ENCODE measurements at places on chromosomes 6 and 20.
A peak's percentile ranks its signal among the peaks of the same experiment; 100 is the strongest.

- DNase-seq: no peak
Observed at GRCh38 chr20:63354636-63355350, 6.4 kb downstream of the CHRNA4 start.

DNA sequence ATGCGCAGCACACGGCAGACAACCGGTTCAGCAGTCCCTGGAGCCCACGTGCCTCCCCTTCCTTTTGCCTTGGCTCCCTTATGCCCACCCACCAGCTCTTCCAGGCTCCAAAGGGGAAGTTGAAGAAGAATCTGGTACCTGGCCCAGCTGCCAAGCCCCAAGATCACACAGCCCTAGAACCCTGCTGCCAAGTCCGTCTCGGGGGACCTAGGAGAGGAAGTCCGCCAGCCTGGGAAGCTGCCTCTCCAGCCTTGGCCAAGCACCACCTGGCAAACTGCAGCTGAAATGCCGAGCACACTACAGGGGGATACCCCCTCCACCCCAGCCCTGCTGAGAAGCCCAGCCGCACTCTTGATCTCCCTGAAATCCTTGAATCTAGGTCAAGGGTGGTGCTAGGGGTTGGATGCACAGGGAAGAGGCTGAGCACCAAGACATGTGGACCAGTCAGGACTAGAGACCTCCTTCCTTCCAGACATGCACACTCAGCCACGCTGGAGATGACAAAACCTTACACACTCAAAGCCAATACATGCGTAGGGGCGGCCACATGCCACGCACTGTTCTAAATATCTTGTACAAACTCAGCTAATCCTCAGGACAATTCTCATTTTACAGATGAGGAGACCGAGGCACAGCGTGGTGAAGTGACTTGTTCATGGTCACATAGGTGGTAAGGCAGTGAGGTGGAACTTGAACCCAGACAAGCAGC lies 124.1 kb downstream of the PREX1 start:
- DNase-seq: peak; percentile 68

- DNase-seq: no peak
Observed at GRCh38 chr6:47071681-47072080, 29.5 kb upstream of the ADGRF1 start.

DNA sequence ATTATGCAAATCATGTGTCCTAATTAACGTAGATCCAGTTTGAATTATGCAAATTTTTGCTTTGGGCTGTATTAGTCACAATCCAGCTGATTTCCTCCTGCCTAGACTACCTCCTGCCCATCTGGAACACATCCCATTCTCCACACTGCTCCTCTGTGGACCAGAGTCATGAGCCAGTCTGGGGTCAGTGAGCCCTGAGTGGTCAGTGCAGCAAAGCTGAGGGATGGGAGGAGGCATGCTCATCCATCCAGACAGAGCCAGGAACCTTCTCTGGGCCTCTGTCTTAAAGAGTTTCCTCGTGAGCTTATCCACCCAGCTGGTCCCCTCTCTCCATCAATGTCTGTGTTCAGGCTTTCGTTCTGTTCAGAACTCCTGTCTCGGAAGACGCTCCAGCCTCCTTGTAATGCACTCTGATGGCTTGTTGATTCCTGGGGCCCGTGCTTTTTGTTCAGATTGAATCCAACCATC lies 747.8 kb downstream of the PTPRT start:
- no peak for DNase-seq

DNA sequence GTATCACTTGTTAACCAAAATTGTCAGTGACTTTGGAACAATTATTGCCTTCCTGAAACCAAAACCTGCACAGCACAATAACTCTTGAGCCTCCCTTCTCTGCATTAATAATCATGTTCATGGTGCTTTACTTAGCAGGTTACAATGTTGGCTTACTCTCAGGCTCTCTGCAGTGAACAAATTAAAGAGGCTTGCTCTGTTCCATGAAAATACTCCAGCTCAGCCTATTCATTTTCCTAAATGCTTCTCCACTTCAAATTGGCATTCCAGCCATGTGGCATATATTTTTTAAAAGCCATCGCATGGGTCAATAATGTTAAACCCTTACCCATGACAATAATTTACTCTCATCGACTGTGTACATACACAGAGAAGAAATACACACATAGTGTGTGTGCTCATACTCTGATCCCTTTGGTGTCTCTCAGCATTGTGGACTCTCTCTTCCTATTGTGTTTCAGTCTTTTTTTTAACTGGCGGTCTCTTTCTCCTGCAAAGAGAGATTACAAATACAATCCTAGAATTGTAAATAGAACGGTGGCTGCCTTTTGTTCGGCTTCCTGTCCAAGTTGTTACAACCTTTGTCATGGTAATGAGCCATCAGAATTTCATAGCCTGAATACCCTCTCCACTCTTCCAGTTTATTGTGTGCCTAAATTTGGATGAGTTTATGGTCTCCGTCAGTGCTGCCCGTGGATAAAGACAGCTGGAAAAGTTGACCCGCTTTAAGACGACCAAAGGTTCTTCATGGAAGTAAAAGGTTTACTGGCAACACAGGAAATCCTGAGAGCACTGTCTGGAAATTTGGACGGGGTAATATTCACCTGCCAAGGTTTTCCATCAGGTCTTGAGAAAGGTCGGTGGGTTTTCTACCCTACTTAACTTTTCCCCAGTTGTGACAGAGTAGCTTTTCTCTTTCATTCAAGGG lies 263.6 kb downstream of the CD83 start:
- DNase-seq: no peak

DNA sequence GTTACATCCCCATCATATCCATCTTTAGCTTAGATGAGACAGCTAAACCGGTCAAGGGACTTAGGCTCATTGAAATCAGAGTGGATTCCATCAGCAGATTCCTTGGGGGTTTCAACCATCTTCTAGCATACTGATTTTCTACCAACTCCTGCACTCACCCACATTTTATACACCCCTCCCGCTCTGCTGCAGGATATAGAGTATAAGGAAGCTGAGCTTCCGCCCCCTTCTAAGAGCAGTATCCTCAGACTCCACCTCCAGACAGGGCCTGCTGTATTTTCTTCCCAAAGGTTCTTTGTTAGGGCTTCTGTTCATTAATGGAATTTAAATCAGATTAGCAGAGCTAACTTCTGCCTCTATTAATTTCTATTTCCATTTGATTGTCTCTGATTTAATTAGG lies 9.9 kb upstream of the NHLRC1 start:
- no peak for DNase-seq

GRCh38 chr20:63475209-63475608 lies 2.8 kb upstream of the KCNQ2 start:
- no peak for DNase-seq

Measured in right forelimb (tissue), 1 donor.